Pancreas (tissue), 10 donors: ENCODE measurements at places on chromosomes 6 and 20. TPM values are rescaled to one million over a fixed set of nuclear protein-coding genes. Genes with fewer than 3 reads are reported as not detected.

Gene WFDC5
- not detected for total RNA-seq

Gene SRPK1
- total RNA-seq, result 29.9 TPM

Gene CASS4
- 0.04 TPM for total RNA-seq

Gene TFAP2C
- total RNA-seq, result 1.6 TPM

Gene CCN5
- total RNA-seq, result 1.1 TPM

Gene ANKRD66
- not detected for total RNA-seq

Gene VIP
- total RNA-seq, result 0.12 TPM

Gene OVOL2
- total RNA-seq, result 5.9 TPM

Gene PBOV1
- total RNA-seq, result not detected

Gene CHD6
- 14.7 TPM for total RNA-seq

Gene COL10A1
- total RNA-seq, result not detected

Gene FOXS1
- 0.26 TPM for total RNA-seq

Gene PLCB1
- total RNA-seq, result 12.8 TPM

Gene C6orf89
- total RNA-seq, result 29.7 TPM

Gene KCNQ5
- 0.20 TPM for total RNA-seq

Gene RAET1L
- not detected for total RNA-seq
